ENCODE measurements at places on chromosomes 7 and 10.
A peak's percentile ranks its signal among the peaks of the same experiment; 100 is the strongest.

DNA sequence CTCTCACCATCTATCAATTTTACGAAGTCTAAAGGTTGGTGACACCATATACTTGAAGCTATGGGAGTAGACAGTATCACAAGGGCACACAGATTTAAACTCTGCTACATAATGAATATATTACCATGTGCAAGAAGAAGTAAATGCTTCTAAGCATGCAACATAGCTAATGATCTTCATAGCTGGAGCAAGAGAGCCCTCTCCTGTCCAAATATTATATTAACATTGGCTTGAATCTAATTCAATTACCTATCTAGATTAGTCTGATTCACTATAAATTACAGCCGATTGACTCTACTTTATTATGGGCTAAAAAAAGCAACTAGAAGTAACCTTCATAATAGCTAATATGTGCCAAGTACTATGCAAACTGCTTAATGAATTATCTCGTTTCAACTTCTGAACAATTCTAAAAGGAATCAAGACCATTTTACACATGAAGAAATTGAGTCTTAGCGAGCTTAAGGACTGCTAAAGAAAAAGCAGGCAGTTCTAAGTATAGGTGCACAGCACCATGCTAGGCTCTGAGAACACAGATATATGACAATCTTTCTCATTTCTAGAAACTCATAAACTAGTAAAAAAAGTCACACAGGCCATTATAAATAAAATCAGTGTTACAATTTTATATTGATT is 21.9 kb downstream of the FRA10AC1 start:
- DNase-seq: peak; percentile 5

DNA sequence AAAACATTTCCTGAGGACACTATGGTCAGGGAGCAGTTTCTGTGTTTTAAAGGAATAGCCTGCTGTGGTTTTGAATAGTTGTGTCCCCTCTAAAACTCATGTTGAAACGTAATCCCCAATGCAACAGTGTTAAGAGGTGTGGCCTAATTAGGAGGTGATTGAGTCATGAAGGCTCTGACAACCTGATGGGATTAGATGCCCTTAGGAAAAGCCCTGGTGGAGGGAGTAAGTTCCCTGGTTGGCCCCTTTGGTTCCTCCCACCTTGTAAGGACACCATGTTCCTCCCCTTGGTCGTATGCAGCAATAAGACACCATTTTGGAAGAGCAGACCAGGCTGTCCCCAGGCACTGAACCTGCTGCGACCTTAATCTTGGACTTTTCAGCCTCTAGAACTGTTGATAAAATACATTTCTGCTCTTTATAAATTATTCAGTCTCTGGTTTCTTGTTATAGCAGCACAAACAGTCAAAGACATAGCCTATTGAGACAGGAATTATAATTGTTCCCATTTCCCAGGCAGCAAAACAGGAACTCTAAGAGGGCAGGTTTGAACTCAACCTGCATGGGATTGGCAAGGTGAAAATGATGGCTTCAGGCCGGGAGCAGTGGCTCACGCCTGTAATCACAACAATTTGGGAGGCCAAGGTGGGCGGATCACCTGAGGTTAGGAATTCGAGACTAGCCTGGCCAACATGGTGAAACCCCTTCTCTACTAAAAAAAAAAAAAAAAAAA is 20.5 kb upstream of the TNS3 start:
- no peak for DNase-seq

- DNase-seq: no peak
These were observed 638.2 kb upstream of the FZD8 start for GRCh38 chr10:36280321-36280741.

DNA sequence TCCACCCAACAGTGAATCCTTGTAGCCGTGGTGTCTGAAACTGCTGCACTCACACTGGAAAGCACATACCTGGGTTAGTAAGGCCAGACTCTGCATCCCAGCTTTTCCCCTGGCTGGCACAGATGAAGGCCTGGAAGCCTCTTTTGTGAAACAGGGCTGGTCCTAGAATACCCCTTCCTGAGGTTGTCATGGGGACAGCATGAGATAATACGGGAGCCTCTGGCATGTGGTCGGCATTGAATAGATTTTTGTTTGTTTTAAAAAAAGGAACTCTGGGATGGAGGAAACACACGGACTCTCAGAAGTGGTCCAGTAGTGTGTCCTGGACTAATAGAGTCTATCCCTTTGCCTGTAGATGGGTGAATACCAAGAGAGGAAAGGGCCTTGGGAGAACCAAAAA is 129.7 kb downstream of the TMEM178B start:
- no peak for DNase-seq

DNA sequence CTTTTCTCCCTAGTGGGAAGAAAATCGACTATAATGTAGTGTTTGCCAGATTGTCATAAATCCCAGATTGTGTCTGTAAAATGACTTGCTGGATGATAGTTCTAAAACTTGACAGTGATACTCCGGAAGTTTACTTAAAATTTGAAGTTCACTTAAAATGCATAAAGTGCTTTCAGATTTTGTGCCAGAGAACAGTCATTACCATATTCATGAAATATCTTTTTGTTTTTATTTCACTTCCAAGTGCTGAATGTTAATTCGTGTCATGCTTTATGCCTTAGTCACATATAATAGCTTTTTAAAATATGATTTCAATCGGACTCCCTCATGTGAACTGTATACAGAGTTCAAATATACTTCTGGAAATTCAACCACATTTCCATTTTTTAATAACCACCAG is 30.4 kb downstream of the PRPF18 start:
- DNase-seq: no peak

DNA sequence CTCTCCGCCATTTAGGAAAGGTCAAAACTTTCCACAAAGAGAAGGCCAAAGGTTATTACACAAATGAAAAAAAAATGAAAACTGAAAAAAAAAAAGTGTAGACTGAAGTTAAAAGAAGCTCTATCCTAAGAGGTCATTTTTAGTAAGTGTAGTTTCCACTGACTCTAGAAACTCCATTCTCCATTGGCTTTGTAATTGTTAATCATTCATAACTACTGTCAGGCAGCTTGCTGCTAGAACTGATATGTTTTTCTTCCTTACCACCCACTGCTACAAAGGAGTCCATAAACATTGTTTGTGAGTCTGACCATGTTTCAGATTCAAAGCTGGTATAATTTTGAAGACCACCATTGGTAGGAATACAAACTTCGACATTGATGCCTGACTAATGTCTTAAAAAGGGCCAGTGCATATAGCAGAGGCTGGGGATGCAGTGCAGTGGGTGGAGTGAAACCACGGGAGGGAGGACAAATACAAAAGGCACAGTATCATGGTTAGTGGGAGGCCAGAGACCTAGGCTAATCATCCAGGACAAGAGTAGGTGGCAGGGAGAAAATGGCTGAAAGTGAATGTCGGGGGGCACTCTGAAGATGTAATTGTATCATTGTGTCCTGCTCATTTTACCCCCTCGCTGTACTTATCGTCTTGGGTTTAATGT is 16.9 kb upstream of the DYNC1I1 start:
- no peak for DNase-seq

DNA sequence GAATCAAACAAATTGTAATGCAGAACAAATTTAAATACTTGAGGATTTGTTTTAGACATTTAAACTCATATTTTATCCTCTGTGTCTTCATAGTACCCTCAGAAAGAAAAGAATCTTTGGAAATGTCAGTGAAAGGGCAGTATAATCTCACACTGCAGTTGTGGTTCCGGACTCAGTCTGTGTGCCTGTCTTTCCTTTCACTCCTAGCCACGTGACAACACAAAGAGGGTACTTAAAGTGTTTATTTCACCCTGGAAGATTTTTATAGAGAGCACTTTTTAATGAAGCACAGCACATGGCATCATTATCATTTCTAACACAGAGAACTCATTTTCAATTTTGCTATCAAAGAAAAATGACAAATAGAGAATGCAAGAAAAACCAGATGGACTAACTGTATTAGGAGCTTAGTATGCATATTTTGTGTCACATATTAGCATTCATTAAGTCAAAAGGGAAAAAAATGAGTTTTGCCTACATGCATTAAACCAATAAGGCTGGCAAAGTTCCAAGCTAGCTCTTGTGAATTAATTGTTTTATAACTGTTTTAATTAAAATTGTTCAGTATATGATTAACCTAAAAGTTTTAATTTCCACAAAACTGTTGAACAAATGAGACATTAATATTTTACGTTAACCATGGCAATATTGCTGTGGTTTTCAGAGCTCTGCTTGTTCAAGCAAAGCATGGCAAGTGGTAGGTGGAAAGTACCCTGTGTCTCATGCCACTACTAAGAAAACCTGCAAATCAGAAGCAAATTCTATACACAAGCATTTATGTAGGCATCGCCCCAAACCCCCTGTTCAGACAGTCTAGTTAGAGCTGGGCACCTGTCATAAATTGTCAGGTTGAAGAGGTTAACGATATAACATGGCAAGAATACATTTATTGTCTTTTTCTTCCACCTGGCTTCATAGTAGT is 65.9 kb downstream of the AUTS2 start:
- DNase-seq: no peak

- no peak for DNase-seq
These were observed 2.9 kb downstream of the BLNK start for GRCh38 chr10:96268341-96268909.

DNA sequence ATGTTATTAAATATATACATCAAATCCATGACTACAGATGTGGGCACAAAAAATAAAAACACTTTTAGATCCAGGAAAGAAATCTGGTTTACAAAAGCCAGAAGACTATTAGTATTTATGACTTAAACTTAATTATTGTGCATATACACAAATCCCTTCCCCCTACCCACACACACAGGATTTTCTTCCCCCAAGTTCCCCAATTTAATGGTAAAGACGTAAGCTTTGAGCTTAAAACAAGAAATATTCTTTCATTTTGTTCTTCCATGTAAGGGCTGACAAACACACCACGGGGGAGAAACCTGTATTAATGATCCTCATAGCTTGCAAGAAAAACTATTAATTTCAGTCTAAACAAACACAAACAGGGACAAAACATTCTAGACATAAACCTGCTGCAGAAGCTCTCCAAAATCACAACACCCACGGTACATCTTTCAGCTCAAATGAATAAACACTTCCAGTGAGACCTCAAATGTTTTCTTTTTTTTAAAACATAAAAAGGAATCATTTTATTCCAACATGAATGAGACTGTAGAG is 28.5 kb downstream of the OSBPL3 start:
- no peak for DNase-seq

DNA sequence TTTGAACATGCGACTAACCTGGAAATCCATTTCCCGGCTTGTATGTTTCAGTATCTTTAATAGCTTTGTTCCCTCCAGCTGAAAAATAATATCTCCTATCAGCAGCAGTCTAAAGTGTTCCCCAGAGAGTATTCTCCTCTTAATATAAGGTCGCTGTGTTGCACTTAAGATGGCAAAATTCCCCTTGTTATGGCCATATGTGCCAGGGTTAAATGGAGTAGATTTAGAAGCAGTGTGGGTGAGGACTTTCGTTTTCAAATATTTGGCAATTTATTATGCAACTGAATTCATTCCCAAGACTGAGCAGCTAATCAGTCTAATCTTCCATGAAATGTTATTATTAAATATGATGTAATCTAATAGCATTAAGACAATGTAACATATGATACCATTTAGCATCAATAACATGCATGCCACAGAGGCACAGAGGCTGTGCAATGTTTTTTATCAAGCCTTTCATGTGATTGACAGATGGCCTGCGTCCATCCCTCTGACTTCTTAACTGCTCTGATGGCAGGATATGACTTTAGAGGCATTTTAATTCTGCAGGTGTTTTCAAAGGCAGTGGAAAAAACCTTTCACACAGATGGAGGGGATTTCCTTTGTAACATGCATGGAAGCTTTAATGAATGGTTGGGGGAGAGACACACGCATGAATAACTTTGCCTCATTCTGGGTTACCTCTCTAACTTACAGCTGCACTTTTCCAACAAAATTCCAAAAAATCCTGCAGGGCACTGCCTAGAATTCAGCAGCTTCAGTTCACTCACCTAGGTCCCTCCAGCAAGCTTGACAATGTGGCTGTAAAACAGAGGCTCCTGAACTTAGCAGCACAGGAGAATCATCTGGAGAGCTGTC is 55.1 kb upstream of the ZPBP start:
- no peak for DNase-seq

DNA sequence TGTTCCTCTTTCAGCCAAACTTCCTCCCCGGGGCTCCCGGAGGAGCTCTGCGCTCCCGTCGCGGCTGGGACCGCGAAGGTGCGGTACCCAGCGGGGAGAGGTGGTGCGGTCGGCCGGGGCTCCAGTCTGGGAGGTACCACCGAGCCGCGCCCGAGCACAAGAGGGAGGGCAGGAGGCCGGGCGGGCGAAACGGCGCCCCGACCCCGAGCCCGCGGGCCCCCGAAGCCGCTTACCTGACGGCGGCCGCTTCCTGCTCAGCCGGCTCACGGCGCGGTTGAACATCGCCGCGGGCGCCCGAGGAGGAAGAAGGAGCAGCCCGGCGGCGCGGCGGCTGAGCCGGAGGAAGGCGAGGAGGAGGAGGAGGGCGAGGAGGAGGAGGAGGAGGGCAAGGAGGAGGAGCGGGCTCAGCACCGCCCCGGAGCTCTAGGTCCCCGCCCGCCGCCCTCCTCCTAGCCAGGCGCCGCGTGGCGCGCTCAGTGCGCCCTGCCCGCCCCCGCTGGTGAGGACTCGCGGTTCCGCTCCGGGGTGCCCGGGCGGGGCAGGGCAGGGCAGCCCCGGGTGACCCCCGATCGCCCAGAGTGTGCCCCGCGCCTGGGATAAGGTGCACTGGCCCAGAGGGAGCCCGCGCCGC is at the start of gene RGS10:
Gene RGS10, minus strand, starts transcription at position 363 of the 631 bp plus-strand sequence. Its CDS starts 81 bp downstream, at position 282.
- DNase-seq: no peak

GRCh38 chr10:3169271-3169670 is 3.3 kb downstream of the PITRM1 start:
- DNase-seq: no peak

- DNase-seq: no peak
These were observed 131.3 kb downstream of the ANK3 start for GRCh38 chr10:60258429-60258797.
